ENCODE measurements at places on chromosomes 4 and X. TPM values are rescaled to one million over a fixed set of nuclear protein-coding genes. Genes with fewer than 3 reads are reported as not detected.

Gene TMEM35A
- total RNA-seq, result 5.5 TPM

Gene HELT
- not detected for total RNA-seq

Gene PRDM8
- total RNA-seq, result 4.9 TPM

Gene ODAPH
- not detected for total RNA-seq

Gene XK
- total RNA-seq, result 0.13 TPM

Gene SHROOM3
- total RNA-seq, result 12.6 TPM

Gene RASL11B
- total RNA-seq, result 0.20 TPM

Gene PLK4
- total RNA-seq, result 2.4 TPM

Gene SPANXD
- not detected for total RNA-seq

Gene DNAJB14
- total RNA-seq, result 43.5 TPM

Gene ZNF732
- total RNA-seq, result 0.13 TPM

Gene CDX4
- not detected for total RNA-seq

Gene NEUROG2
- not detected for total RNA-seq

Gene EVC
- total RNA-seq, result 50.0 TPM

Gene ABLIM2
- total RNA-seq, result 2.7 TPM

Gene WAS
- 0.13 TPM for total RNA-seq

Gene DIPK2B
- under 0.01 TPM for total RNA-seq

Gene SEC24D
- total RNA-seq, result 133 TPM

Gene ARR3
- not detected for total RNA-seq

Gene RAB39B
- total RNA-seq, result 0.72 TPM

Gene SPANXN1
- total RNA-seq, result not detected

Gene CXCL11
- total RNA-seq, result not detected

Gene F11
- total RNA-seq, result not detected

Gene PLAC1
- not detected for total RNA-seq

Gene PRRG1
- total RNA-seq, result 12.8 TPM

Gene BGN
- total RNA-seq, result 546 TPM

Gene PRAF2
- 28.1 TPM for total RNA-seq

Gene NAP1L3
- total RNA-seq, result 8.3 TPM

Gene KCTD8
- 0.78 TPM for total RNA-seq

Gene DGKK
- not detected for total RNA-seq

Gene MYOZ2
- total RNA-seq, result 1.4 TPM

Gene EBP
- total RNA-seq, result 19.4 TPM

Gene ADAM29
- not detected for total RNA-seq

Gene BCLAF3
- 6.1 TPM for total RNA-seq
